ENCODE measurements at places on chromosomes 3 and 15.

- DNase-seq, result no peak
These were observed 27.3 kb downstream of the BCL2L10 start for GRCh38 chr15:52085299-52085698.

DNA sequence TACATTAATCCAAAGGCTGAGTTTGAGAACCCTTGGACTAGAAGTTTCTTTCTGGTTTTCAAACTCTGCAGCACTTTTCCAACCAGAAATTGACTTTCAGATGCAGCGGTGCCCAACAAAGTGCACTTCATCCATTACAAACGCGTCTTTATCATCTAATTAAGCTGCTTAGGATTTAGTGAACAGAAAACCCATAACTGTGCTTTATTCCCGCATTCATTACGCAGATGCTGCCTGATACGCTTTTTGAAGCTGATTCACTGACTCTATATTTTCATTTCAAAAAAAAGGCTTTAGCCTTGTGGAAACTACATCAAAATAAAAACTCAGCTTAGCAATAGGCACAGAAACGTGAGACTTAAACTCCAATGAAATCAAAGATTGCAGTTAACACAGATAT lies 69.8 kb upstream of the CTXND1 start:
- no peak for DNase-seq

DNA sequence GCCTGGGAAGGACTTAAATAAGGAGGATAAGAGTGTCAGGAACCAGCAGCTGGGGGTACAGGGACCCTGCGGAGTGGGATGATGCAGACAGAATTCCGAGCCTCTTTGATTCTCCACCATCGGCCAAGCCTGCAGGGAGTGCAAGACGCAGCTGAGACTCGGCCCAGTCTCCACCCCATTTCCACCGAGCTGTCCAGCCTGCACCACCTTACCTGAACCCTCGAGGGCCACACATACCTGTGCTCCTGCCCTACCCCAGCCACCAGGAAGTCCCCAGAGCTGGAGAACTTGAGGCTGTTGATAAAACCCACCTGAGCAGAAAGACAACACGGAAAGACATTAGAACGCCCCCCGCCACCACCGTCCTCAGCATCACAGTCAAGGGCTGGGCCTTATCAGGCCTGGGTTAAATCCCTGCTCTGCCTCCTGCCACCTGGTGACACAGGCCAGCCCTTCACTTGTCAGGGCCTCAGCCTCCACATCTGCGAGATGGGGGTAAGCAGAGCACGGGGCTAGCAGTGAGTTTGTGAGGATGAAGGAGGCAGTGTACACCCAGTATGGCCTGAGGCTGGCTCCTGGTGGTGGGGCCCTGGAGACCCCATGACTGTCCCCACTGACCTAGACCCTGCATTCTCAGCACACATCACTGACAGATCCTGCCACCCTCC lies 8.1 kb downstream of the RRP9 start:
- no peak for DNase-seq

GRCh38 chr15:67127965-67128364 lies 62.6 kb downstream of the SMAD3 start:
- no peak for DNase-seq

DNA sequence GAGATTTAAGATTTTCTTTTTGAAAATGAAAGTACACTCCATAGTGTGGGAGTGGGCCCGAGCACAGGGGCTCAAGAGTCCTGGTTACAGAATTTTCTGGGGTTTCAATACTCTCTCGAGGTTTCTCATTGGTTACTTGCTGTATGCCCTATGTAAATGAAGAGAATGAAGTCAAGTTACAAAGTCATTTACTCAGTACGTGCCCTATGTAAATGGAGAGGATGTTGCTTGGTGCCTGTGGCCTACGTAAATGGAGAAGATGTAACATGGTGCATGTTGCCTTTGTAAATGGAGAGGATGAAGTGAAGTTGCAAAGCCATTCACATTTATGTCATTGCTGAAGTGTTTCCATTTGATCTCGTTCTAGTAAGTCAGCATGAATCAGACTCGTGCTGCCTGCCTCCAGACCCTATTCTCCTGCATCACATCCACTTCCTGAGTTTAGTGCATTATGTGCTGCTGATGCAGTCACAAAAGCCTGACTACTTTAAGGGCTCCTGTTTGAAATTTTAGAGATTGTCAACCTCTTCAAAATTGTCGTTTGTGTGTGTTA lies 302.0 kb downstream of the ZBBX start:
- no peak for DNase-seq
